Aorta (tissue), 5 donors: ENCODE measurements at places on chromosomes 3 and 15. TPM values are rescaled to one million over a fixed set of nuclear protein-coding genes. Genes with fewer than 3 reads are reported as not detected.

Gene POLQ
- total RNA-seq, result 0.63 TPM

Gene GDPGP1
- 7.1 TPM for total RNA-seq

DNA sequence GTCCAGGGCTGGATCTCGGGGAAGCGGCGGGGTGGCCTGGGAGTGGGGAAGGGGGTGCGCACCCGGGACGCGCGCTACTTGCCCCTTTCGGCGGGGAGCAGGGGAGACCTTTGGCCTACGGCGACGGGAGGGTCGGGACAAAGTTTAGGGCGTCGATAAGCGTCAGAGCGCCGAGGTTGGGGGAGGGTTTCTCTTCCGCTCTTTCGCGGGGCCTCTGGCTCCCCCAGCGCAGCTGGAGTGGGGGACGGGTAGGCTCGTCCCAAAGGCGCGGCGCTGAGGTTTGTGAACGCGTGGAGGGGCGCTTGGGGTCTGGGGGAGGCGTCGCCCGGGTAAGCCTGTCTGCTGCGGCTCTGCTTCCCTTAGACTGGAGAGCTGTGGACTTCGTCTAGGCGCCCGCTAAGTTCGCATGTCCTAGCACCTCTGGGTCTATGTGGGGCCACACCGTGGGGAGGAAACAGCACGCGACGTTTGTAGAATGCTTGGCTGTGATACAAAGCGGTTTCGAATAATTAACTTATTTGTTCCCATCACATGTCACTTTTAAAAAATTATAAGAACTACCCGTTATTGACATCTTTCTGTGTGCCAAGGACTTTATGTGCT, 527 bp downstream of the B2M start:
- DNase-seq, result no peak

GRCh38 chr15:70281811-70282307, 184.1 kb upstream of the TLE3 start:
- no peak for DNase-seq

GRCh38 chr3:48112813-48113212, 75.4 kb downstream of the CDC25A start:
- DNase-seq, result no peak

DNA sequence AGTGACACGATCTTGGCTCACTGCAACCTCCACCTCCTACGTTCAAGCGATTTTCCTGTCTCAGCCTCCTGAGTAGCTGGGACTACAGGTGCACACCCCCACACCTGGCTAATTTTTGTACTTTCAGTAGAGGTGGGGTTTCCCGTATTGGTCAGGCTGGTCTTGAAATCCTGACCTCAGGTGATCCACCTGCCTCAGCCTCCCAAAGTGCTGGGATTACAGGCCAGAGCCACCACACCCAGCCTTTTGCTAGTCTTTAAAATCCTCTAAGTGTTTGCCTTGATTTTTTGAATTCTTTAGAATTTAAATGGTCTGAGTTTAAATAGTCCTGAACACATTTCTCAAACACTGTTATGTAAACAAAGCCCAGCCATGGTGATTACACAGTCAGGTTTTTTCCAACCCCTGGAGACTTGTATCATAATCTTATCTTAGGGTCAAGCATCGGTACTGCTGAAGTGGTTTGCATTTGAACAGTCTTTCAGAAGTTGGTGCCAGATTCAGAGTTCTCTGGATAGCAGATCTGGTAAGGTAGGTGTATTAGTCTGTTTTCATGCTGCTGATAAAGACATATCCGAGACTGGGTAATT, 28.2 kb upstream of the PIAS1 start:
- DNase-seq, result no peak

GRCh38 chr3:99659032-99659431, 20.6 kb downstream of the COL8A1 start:
- peak; percentile 56 for DNase-seq

DNA sequence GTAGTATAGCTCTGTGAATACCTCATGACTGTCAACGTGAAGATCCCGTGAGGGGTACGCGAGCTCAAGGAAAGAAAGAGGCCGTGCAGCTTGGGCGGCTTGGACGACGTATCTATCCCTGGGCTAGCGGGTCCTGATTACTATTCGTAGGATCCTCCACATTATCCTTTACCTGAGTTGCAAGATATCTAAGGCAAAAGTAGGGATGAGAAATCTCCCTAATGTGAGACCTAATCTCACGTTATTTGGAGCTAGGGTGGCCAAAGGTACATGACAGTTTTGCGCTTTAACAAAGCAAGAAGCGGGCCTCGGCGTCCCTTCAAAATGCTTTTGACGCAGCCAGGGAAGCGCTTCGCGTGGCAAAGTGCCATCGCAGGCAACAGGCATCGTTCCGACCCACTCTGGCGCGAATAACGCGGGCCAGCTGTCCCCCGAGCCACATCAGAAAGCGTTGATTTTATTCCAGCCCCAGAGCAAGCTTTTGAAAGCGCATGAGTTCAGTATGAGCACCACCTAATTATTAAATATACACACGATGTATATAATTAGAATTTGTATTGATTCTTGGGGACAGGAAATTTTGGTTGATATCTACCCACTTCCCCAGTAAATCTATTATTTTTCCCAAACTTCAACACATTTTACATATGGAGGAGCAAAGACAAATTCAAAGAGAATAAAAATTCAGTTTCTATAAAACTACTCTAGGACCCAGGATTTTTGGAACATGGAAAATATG, 2.5 kb upstream of the EOMES start:
- no peak for DNase-seq

DNA sequence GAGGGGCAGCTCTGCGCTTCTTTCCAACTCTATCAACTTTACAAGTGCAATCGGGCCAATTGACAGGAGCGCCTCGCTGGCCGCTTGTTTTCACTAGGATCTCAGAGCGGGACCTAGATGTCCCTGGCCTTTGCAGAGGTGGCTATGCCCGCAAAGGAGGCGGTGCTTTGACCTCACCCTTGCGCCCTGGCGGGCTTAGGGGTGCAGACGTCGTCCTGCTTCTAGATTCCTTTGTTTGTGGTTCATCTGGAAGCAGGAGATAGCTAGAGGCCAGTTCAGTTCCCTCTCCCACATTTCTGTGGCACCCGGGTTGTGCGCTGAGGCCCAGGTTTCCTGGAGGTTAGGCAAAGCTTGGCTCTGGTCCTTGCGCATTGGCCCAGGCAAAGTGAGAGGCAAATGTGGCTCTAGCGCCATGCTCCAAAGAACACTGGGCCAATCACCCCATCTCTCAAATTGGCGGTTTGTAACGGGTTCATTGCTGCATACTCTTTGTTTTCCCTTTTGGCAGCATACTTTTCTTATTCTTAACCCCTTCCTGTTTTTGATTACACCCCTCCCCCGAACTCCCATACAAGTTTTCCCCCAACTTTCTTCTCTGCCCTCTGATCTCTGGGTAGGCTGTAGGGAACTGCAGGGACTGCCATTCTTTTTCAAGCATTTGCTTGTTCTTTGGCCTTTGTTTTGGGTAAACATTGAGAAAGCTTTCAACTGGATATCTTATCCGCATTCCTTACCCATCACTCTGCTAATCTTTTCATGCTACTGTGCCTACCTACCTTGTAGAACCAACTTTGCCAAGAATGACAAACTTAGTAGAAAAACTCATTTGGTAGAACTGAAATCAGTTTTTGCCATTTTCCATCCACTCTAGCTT, 1.4 kb downstream of the PPM1L start:
- peak; percentile 41 for DNase-seq
